Cardiac septum (tissue), 1 donor: ENCODE measurements at places on chromosomes 3 and 15. TPM values are rescaled to one million over a fixed set of nuclear protein-coding genes. Genes with fewer than 3 reads are reported as not detected.

The PLOD2 gene
- total RNA-seq, result 27.3 TPM

The VGLL3 gene
- 5.2 TPM for total RNA-seq

The CSPG4 gene
- total RNA-seq, result 21.3 TPM

The OR5K3 gene
- total RNA-seq, result not detected

The HTD2 gene
- 12.9 TPM for total RNA-seq

DNA sequence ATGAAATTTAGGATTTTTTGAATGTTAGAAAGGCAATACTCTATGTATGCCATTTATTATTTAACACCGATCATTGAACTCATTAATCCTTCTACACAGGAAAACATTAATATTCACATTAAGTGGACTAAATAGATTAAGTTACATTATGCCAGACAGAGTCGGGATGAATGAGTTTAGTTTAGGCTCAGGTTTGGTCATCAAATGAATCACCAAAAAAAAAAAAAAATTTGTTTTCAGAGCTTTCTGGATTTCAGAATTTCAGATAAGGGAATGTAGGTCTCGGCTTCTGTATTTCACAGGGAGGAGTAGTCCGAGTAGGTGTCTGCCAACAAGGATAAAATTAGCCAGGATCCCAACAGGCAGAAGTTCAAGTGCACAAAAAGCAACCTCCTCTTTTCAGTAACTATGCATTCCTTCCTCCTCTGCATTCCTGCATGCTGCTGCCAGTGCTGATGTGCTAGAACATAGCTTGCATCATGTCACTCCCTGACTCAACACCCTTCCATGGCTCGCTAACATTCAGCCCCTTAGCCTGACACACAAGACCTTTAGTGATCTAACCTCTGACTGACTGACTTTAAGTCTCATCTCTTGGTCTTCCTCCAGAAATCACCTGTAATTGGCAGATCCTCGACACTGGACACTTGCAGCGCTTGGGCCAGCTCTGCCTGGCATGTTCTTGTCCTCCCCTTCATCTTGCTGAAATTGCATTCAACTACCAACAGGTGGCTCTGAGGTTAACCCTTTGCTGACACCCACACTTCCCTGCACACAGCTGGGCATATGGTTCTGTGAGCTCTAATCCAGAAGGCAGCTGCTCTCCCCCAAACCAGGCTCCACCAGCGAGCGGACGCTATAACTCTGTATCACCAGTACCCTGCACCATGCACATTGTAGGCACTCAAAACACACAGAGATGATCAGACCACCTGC, 145.4 kb upstream of the PROK2 start:
- no peak for DNase-seq

- no peak for DNase-seq
Observed at GRCh38 chr3:14345496-14346150, 56.8 kb upstream of the SLC6A6 start.

The CMC1 gene
- 22.3 TPM for total RNA-seq

The TLR9 gene
- total RNA-seq, result 0.16 TPM

DNA sequence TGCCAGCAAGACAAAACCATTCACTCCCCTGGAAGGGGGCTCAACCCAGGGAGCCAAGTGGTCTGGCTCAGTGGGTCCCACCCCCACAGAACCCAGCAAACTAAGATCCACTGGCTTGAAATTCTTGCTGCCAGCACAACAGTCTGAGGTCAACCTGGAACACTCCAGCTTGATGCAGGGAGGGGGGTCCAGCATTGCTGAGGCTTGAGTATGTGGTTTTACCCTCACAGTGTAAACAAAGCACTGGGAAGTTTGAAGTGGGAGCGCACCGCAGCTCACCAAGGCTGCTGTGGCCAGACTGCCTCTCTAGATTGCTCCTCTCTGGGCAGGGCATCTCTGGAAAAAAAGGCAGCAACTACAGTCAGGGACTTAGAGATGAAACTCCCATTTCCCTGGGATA, 81.7 kb downstream of the MSL2 start:
- DNase-seq, result no peak

- peak; percentile 76 for DNase-seq
Observed at GRCh38 chr15:36579792-36580431, 486 bp downstream of the CDIN1 start.

The TMEM202 gene
- total RNA-seq, result not detected

The KNG1 gene
- total RNA-seq, result not detected

DNA sequence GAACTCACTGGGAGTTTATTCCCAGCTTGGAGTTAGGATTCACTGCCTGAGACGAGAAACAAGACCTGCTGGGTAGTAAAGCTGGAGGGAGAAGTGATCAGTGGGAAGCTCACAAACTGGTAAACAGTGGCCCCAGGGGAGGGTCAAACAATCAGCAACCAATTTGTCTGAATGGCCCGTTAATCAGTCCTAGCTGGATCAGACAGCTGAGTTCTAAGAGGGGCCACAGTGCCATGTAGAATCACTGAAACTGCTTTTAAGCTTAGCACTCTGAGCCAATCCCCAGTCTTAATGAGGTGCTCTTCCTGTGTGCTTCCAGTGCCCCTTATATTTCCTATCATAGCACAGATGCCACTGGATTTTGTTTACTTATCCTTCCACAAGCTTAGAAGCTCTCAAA, 591.7 kb downstream of the RSL24D1 start:
- DNase-seq, result no peak

GRCh38 chr3:149604125-149604875, 53.5 kb downstream of the WWTR1 start:
- DNase-seq, result no peak

DNA sequence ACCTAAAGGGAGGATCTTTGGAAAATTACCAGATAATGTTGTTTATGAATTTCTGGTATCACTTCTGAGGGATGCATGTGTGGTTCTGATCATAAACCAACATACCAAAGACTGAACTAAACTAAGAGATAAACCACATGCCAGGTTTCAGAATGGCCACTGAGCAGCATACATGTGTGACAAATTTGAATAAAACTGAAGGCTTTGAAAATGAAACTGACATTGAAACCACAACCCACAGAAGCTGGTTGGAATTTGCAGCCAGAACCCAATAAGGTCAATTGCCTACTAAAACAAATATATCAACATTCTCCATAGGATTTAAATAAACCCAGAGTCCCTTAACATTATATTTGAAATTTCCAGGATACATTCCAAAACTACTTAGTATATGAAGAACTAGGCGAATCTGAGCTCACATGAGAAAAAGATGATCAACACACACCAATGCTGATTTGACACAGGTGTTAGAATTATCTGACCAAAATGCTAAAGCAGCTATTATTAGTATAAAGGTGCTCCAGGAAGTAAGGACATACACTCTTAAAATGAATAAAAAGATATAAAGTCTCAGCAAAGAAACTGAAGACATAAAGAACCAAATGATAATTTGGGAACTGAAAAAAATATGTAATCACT, 125.0 kb downstream of the ZNF280D start:
- DNase-seq, result no peak

The PDZRN3 gene
- 66.0 TPM for total RNA-seq

DNA sequence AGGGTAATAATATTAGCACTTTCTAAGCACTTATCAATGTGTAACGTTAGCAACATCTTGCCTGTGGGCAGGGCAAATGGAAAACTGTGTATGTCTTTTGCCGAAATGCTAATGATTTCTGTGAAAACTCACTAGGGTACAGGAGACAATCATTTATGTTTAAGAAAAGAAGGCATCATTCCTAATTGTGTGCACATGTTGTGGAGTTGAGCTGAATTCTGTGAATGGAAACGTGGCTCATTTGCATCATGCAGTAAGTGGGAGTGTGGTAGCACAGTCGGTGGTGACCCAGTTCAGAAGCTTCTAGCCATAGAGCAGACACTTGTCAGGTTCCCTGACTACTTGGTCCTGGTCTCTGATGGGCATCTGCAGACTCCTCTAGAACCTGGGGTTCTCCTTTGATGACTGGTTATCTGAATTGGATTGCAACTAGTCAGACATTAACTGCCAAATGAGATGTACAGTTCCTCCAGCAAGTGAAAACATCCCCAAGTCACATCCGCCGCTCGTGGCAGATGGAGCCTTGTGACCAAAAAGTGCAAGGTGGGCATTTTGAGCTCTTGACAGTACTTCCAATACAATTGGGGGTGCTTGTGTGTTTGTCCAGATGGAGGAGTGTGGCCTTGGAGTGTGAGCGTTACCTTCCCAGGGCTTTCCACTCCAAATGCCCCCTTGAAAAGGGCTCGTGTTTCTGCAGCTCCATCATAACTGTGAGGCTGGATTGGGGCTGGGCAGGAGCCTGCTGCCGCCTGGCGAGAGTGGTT, 21.5 kb downstream of the MRPS25 start:
- DNase-seq, result no peak

GRCh38 chr3:47578119-47578632, 489 bp downstream of the CSPG5 start:
- DNase-seq, result no peak

The PDIA5 gene
- 8.8 TPM for total RNA-seq

DNA sequence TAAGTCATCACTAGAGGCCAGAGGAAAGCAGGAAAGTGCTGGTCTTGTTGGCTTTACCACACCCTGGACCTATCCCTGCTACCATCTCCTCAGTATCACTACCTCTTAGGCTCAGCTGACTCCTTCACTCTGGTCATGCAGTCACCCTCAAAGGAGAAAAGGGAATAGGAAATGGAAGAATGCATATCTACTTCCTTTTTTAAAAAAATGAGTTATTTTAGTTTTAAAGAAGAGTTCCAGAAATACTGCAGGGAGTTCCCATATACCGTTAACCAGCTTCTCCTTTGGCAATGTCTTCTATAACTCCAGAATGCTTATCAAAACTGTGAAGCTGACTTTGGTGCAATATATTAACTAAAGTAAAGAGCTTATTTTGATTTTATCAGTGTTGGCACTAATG, 688.6 kb downstream of the DIPK2A start:
- no peak for DNase-seq

The SOX2 gene
- not detected for total RNA-seq

DNA sequence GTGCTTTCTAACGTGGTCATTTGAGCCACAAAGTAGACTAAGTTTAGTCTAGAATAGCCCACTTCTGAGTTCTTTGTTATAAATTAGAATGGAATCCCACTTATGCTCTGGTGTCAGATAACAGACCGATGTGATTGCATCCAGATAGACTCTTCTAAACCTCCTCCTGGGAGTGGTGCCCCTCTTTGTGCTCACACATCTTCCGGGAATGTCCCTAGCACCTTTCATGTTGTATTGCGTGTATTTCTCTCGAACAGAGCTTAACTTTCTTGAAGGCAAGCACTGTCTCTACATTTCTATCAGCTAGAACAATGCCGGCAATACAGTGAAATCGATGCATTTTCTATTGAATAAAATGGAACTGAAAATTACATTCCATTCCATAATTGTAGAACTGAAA, 23.0 kb downstream of the CP start:
- no peak for DNase-seq

The PCOLCE2 gene
- 42.2 TPM for total RNA-seq

DNA sequence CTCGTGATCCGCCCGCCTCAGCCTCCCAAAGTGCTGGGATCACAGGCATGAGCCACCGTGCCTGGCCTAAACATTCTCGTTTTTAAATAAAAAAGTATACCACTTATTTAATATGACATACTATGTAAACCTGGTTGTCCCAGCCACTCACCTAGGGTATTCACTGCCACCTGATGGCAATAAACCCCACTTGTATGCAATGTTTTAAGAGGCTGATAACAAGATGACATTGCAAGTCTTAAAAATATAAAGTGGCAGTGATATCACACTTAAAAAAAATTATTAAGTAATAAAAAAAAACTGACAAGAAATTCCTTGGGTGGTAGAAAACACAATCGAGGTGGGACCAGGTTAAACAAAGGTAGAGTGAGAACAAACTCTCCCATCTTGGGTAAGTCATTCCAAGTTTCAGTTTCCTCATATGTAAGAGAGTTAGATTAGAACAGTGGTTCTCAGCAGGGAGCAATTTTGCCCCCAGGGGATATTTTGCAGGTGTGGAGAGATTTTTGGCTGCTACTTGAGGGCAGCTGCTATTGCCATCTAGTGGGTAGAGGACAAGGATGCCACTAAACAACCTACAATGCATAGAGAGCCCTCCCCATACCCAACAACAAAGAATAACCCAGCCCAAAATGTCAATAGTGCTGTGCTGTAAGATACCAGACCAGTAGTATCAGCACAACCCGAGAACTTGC, 14.5 kb downstream of the ARF4 start:
- DNase-seq, result no peak

- no peak for DNase-seq
Observed at GRCh38 chr3:20316238-20316637, 130.2 kb upstream of the SGO1 start.

DNA sequence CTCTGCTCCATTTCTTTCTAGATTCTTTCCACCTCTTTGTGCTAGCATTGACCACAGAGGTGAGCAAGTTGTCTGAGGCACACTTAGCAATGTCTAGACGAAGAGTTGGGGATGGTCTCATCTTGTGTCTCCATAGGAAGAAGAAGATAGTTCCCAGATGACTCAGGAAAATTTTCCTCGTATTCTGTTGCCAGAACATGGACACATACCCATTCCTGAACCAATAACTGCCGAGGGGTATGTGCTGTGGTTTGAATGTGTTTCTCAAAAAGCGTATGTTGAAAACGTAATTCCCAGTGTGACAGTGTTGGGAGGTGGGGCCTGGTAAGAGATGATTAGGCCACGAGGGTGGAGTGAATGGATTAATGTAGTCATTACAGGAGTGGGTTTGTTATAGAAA, 107.5 kb upstream of the GALNT15 start:
- no peak for DNase-seq

- DNase-seq, result no peak
Observed at GRCh38 chr3:15955968-15956367, 158.2 kb upstream of the ANKRD28 start.

The NTRK3 gene
- total RNA-seq, result 3.7 TPM

The CADM2 gene
- 0.65 TPM for total RNA-seq

The ANKDD1A gene
- total RNA-seq, result 1.4 TPM

- DNase-seq, result no peak
Observed at GRCh38 chr15:70459312-70459711, 304.0 kb downstream of the UACA start.

- DNase-seq, result no peak
Observed at GRCh38 chr15:77853008-77853328, 220.3 kb upstream of the LINGO1 start.

DNA sequence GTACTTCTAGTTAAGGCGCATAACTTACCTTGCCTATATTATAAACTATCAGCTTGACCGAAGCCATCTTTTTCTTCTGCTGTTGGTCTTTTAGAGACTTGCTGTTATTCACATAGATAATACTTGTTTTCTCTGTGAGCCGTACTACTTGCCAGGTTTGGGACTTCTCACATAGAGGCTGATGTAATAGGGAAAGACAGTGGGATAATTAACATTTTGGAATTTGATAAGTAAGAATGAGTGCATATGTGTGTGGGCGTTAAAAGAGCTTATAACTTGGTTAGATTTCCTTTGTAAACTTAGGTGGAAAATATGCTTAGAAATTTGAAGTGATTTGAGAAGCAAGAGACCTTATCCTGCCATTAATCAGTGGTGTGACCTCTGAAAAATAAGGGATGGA, 47.8 kb downstream of the FNDC3B start:
- DNase-seq, result no peak

The TLNRD1 gene
- total RNA-seq, result 7.3 TPM

The TRH gene
- not detected for total RNA-seq

- DNase-seq, result peak; percentile 63
Observed at GRCh38 chr15:77824361-77825251, 191.9 kb upstream of the LINGO1 start.

- peak; percentile 92 for DNase-seq
Observed at GRCh38 chr15:51737522-51738305, at the start of gene LYSMD2. TSS of gene LYSMD2 (minus strand) at chr15:51737655. CDS start at chr15:51737622, 33 bp downstream.
